AG04450 (cell line): ENCODE measurements at places on chromosomes 2 and 18.

GRCh38 chr2:60331115-60331809 lies 222.2 kb downstream of the BCL11A start:
- no peak for DNase-seq

- no peak for DNase-seq
Measured at GRCh38 chr2:47688561-47688960, 94.4 kb upstream of the MSH6 start.

DNA sequence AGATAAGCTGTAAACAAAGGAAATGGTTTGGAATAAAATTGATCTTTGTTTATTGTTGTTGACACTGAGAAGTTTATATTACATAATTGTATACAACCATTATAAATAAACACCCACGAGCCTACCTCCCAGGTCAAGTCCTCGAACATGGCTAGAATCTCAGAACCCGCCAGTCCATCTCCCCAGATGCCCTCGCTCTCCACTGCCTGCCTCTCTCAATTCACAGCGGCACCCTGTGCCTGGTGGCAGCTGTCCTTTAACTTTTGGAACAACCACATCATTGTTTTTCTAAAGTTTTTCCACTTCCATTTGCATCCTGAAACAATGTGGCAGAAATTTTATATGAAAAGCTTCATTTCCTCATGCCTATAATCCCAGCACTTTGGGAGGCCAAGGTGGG lies 52.2 kb upstream of the OTOS start:
- DNase-seq: no peak

DNA sequence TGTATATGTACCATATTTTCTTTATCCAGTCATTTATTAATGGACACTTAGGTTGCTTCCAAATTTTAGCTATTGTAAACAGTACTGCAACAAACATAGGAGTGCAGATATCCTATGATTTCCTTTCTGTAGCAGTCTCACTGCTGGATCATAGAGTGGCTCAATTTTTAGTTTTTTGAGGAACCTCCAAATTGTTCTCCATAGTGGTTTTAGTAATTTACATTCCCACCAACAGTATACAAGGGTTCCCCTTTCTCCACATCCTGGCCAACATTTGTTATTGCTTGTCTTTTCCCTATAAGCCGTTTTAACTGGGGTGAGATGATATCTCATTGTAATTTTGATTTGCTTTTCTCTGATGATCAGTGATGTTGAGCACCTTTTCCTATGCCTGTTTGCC lies 114.3 kb downstream of the TMEM17 start:
- DNase-seq: no peak

DNA sequence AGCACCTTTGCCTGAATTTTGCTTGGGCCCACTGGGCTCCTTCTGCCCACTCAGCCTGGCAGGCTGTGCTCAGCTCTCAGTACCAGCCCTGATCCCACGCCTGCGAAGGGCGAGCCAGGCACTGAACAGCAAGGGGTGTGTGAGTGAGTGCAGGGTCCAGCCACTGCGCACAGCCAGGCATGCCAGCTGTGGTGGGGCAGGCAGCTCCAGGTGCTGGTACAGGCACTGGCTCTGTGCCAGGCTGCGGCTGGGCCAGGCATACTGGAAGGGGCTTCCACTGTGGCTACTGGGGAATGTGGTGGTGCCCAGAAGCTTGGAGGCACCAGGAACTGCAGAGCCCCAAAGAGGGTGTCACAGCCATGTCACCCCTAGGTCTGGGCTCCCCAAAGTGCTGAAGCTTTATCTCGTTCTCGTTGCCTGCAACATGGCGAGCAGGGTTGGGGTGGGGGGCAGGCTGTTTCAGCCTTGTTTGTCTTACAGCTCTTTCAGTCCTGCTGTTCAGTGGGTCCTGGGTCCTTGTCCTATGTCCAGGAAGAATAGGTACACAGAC lies 8.8 kb downstream of the DYSF start:
- no peak for DNase-seq

GRCh38 chr2:40348038-40348437 lies 103.9 kb downstream of the SLC8A1 start:
- no peak for DNase-seq

- DNase-seq: no peak
Measured at GRCh38 chr2:21740484-21740883, 616.7 kb downstream of the TDRD15 start.

- no peak for DNase-seq
Measured at GRCh38 chr2:225103737-225104141, 61.5 kb upstream of the DOCK10 start.

- no peak for DNase-seq
Measured at GRCh38 chr2:20666005-20666303, 990 bp upstream of the GDF7 start.

- no peak for DNase-seq
Measured at GRCh38 chr18:22457524-22457923, 39.8 kb upstream of the CTAGE1 start.

DNA sequence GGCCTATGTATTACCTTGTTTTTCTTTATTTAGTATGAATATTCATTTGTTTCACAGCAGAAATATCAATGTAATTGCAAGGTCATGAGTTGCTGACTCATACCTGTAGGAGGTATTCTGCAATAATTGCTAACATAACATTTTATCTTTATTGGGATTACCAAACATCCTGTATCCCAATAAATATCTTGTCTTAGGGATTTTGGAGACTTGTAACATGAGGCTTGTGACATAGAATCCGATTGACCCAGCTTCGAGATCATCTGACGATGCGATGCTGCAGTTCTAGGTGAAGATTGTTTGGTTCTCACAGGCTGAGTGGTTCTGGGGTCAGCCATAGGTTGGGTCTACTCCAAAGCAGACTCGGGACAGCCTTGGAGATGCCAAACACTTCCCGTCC lies 133.4 kb upstream of the RND3 start:
- DNase-seq: no peak

DNA sequence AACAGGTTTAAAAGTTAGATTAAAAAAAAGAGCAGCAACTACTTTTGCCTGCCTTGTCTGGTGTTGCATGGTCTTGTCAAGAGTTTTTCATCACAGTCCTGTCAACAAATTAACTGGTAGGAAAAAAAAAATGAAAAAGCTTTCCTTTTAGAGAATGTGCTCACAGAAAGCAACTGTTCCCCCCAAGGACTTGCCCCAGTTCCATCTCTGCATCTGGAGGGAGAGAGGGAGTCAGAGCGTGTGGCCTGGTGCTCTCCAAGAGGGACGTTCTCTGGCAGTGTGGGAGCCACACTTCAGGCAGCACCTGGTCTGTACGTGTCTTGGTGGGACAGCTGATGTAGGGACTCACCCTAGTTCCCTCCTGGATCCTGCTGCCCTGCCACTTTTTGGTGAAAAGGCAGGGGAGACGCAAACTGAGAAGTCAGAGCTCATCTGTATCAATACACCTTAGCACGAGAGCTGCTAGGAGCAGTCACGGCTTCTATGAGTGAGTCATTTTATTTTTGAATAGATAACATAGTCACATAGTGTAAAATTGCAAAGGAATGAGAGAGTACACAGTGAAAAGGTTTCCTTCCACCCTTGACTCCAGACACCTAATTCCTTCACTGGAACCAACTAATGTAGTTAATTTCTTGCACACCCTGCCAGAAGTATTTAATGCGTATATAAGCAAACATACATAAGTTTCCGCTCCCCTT lies 172.5 kb upstream of the MGAT5 start:
- DNase-seq: no peak

DNA sequence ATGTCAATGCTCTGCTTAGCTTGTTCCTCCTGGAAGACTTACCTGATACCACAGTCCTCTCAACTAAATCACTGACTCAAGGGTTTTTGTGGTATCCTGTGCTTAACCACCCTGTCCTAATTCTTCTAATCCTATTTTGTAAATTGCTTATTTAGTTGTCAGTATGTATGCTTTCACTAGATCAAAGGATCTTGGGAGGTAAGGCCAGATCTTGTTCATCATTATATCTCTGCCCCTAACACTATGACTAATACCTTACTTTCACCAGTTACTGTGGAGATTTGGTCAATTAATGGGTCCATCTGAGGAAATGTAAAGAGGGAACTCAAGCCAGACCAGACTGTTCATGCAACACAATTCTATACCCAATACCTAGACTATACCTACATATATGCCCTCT lies 203.2 kb downstream of the GULP1 start:
- no peak for DNase-seq

DNA sequence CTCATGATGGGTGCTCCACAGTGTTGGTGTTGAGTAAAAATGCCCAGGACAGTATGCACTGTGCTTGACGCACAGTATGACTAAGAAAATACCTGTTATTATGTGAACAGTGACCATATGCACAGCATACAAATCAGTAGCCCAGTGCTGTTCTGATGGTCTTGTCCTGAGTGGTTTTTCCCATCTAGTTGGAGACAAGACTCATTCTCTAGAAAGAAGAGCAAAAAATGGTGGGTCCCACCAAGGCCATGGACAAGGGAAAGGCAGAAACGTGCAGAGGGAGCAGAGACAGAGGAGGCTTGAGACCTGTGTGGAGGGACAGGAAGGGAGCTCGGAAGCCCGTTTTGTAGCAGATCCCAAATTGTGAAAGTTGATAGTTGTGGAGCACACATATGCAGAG lies 987 bp upstream of the SMIM21 start:
- no peak for DNase-seq

DNA sequence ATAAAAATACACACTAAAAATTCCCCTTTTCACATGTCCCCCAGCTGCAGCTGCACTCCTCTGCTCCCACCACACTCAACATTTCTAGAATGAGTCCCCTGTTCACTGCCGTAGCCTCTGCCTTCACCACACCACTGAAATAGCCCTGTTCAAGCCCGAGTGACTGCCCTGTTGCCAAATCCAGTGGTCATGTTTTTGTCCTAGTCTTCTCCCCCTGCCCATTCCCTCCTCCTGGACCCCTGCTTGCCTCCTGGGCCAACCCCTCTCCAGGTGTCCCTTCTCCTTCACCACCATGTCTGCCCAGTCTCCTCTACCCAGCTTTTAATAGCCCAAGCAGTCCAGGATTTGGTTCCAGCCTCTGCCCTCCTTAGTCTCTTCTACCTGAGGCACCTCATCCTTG lies 97.1 kb upstream of the LGALSL start:
- no peak for DNase-seq

- no peak for DNase-seq
Measured at GRCh38 chr2:8542381-8543059, 139.3 kb upstream of the ID2 start.

GRCh38 chr18:46352520-46353250 lies 248.5 kb downstream of the HAUS1 start:
- no peak for DNase-seq

GRCh38 chr18:27312153-27312552 lies 127.0 kb upstream of the CHST9 start:
- DNase-seq: no peak

- no peak for DNase-seq
Measured at GRCh38 chr2:85355521-85355920, 952 bp downstream of the ELMOD3 start.

GRCh38 chr2:163580757-163581156 lies 155.1 kb downstream of the FIGN start:
- DNase-seq: no peak

- DNase-seq: no peak
Measured at GRCh38 chr2:118065015-118065706, 23.1 kb upstream of the INSIG2 start.

- no peak for DNase-seq
Measured at GRCh38 chr2:201523506-201523905, 72.0 kb downstream of the STRADB start.

DNA sequence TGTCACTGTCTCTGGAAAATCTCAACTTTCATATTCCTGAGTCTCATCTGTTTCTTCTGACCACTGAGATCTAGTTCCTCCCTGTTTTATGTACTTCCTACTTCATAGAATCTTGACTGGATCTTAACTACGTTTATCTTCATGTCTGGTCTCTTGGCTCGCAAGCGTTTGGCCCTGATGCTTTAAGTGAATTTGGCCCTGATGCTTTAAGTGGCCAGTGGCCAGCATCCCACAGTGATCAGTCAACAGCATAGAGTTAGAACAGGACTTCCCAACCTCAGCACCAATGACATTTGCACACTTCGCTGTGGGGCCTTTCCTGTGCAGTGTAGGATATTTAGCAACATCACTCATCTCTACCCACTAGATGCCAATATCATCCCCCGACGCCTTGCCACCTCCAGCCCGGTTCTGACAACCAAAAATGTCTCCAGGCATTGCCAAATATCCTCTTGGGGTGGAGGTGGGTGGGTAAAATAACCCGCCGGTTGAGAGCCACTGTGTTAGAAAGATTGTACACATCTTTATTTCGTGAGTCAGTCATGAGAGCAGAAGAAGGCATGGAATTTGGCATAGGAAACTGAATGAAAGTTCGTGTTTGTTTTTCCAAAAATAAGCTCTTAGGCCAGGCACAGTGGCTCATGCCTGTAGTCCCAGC lies 12.2 kb downstream of the TM4SF20 start:
- DNase-seq: peak; percentile 55

- no peak for DNase-seq
Measured at GRCh38 chr18:8040021-8040420, 472.9 kb downstream of the PTPRM start.

DNA sequence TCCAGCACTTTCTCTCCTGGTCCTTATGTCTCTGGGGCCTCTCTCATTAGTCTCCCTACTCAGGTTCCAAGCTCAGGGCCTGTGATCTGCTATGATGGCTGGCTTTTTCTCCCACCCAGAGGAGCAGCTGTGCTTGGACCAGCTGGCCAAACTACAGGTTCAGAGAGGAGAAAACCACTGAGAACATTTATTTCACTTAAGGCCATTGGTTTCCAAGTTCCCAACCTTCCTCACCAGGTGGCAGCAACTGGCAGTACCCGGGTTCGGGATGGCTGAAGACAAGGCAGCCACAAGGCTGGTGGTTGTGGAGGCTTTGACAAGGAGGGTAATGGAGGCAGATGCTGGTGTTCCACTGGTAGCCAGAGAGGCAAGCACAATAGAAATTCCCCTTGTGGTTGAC lies 29.9 kb upstream of the SELENOI start:
- no peak for DNase-seq

DNA sequence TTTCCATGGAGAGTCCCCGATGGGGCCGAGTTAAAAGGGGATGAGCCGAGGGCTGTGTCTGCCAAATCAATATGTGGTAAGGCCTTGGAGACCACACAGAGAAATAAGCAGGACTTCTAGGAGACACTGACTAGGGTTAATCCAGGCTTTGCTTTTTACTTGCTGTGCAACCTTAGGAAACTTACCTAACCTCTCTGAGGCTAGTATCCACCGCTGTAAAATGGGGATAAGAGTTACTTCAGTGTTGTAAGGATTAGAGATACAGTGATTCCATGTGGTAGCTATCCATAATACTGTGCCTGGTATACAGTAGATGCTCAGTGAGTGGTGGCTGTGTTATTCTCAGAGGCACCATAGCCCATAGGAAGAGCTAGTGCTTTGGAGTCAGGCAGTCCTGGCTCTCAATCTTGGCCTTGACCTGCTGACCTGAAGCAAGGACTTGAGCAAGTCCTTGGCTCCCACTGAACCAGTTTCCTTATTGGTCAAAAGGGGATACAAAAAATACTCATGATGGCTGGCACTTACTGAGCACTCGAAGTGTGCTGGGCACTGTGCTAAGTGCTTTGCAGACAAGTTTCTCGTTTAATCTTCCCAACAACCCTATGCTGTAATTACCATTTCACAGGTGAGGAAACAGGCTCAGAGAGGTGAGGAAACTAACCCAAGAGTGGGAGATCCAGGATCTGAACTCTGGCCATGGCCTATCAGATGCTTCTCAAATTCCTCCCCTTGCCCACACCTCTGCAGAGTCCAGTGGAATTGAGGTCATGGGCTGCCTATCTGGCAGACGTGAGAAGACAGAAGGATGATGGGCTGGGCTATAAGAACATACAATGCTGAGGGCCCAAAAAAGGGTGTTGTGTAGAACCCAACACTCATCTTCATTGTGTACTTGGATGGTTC lies 12.0 kb upstream of the DES start:
- DNase-seq: no peak

- DNase-seq: no peak
Measured at GRCh38 chr18:58080451-58080850, 36.4 kb downstream of the NEDD4L start.
